ENCODE measurements at places on chromosomes 5 and 9.

DNA sequence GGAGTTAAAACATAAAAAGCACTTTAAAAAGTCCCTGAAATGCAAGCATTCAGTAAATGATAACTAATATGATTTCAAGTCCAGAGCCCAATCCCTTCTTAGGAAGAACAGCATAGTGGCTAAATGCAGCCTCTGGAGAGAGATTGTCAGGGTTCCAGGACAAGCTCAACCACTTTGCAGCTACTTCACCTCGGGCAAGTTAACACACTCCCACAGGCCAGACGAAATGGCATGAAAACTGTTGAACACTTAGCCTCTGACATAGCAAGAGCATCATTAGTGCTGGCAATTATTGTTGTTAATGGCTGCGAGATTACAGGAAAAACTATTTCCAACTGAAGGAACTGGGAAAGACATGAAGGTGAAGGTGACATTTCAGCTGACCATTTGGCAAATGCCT, 205.8 kb downstream of the GRIA1 start:
- no peak for DNase-seq

DNA sequence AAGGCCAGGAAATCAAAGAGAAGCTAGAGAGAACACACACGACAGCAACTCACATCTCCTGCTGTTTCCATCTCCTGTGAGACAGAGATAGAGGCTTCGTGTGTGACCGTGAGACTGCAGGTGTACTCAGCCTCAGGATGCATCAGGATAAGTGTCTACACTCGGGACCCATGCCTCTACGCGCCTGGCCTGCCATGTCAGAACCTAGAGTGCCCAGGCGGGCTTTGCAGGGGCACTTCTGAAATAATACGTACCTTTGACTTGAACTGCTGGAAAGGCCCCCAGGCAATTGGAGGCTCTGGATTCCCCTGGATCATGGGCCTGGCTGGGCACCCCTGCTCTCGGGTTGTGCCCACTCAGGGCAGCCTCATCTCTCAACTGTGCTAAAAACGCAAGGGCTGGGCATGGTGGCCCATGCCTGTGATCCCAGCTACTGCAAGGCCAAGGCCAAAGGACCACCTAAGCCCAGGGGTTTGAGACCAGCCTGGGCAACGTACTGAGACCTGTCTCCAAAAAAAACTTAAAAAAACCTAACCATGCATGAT, 13.0 kb downstream of the CLPTM1L start:
- no peak for DNase-seq

- no peak for DNase-seq
These were observed 2.5 kb upstream of the RAD23B start for GRCh38 chr9:107280543-107280942.

GRCh38 chr5:157025093-157025698, 33.7 kb downstream of the HAVCR1 start:
- DNase-seq, result peak; percentile 68

- DNase-seq, result no peak
These were observed 260.5 kb upstream of the WWC1 start for GRCh38 chr5:168030912-168031311.

- no peak for DNase-seq
These were observed 398.0 kb downstream of the ENC1 start for GRCh38 chr5:74242516-74242915.

GRCh38 chr5:68305223-68305870, 89.8 kb downstream of the PIK3R1 start:
- no peak for DNase-seq

DNA sequence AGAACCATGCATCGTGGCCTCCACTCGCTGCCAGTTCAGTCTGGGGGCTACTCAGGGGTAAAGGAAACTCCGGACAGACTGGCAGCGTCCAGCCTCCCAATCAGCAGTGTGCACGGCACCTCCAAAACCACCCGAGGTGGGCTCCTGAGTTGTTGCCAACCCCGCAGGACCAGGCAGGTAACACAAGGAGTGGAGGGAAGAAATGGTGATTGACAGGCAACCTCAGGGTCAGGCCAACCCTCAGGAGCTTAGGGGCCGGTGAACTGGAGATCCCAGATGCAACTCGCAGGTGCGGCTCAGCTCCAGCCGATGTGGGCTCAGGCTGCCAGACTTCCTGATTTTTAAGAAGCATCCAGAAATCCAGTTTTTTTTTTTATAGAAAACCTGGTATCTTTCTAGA, 37.3 kb upstream of the AKNA start:
- no peak for DNase-seq

DNA sequence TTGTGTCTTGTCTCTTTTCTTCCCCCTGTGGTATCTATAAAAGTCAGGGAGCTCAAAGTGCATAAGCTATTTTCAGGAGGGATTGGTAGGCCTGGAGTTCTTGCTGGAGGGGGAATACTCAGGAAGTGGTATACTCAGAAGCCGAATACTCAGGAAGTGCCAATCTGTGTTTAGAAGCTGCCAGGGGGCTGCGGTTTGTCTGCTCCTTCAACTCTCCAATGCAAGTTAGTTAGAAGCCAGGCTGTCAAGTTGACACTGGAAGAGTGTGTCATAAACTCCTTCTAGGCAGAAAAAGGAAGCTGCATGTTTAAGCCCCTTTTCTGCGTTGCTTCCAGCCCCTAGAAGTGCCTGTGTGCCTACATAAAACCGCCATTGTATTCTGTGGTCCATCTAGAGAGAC, 366.5 kb downstream of the TAF11L14 start:
- DNase-seq, result no peak

DNA sequence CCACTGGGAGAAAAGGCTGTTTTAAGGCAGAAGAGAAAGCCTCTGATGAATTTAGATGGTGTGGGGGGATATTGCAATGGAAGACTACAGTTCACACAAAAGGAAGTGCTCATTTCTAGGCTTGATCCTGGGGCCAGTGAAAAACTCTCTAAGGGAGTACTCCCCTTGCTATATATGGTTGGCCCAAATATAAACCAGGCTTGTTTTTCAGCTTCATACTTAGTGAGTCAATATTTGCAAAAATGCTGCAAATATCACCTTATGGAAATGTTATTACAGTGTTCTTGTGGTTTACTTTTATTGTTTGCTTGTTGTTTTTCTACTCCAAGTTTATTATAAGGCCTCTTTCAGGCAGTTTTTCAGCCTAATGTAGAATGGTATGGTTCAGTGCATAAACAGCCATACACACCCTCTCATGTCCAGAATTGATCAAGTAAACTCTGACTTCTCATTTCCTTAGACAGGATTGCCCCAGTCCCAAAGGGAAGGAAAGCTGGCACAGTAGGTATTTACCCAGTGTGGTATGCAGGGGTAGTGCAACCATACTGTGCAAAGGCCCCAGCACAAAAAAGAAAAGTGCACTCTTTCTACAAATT, 115.1 kb downstream of the FEM1C start:
- DNase-seq, result no peak

DNA sequence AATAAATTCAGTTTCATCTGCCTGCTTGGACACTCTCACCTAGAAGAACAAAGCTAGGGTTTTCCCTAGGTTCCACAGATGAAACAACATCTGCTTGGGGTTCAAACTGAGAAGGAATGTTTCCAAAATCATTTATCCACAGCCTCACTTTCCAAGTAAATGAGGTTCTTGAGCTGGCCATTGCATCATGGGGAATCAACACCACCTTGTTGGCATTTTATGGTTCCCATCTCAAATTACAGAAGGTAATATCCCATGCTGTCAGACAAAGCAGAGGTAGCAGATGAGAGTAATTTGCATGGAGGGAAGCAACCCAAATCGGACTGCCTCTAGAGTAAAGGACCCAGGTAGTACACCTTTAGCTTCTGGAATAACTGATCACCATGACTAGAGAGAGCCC, 10.5 kb upstream of the NR4A3 start:
- DNase-seq, result no peak

DNA sequence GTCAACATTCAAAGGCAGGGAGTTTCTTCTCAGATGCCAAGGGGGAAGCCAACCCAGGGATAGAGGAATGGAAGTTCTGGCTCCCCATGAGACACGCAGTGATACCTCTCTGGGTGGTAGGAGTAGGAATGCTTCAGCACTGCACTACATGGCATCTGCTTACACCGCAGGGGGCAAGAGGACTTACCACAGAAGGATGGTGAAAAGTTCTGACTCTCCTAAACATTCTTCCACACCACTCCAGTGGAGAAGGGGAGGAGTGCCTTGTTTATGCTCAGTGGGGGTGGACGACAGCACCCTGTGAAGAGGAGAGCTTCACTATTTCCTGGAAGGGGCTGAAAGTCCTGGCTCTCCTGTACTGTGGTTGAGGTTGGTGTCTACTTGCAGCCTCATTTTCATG, 1011.3 kb upstream of the WWC1 start:
- no peak for DNase-seq

- DNase-seq, result no peak
These were observed 9.9 kb upstream of the MEGF10 start for GRCh38 chr5:127280491-127281220.

- no peak for DNase-seq
These were observed 5.7 kb upstream of the MTAP start for GRCh38 chr9:21796768-21797167.

DNA sequence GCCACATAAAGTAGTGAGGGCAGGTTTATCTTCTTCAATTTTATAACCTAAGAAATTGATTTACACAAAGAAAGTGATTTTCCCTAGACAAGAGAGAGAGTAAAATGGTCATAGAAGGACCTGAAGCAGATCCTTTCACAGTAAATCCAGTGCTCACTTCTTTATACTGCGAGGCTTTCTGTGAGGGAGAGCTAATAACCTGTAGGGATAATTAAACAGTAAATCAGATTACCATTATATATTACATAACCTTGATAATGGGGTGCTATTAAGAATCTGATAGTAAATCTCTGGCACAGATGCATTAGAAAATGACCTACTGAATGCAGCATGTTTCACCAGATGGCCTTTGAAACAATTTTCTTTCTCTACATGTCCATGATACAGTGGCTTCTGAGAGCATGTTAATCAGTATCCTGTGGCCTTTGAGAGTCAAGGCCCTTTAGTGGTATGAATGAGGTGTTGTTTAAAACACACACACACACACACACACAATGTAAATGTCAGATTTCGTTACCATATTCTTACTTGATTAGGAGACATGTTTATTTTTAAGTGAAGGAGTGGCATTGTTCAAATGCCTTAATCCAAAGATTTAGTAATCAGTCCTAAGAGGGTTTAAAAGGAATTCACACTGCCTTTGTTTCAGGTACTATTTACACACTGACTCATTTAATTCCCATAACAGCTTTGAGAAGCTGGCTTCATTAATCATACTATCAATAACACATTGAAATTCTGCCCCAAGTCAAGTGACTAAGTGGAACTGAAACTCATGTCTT, 124.7 kb downstream of the ALDH1A1 start:
- DNase-seq, result no peak

GRCh38 chr5:82072138-82072537, 100.3 kb downstream of the ATG10 start:
- DNase-seq, result no peak

- DNase-seq, result no peak
These were observed 46.5 kb downstream of the P4HA2 start for GRCh38 chr5:132181011-132181629.

GRCh38 chr9:119853126-119853525, 483.9 kb upstream of the BRINP1 start:
- DNase-seq, result no peak

DNA sequence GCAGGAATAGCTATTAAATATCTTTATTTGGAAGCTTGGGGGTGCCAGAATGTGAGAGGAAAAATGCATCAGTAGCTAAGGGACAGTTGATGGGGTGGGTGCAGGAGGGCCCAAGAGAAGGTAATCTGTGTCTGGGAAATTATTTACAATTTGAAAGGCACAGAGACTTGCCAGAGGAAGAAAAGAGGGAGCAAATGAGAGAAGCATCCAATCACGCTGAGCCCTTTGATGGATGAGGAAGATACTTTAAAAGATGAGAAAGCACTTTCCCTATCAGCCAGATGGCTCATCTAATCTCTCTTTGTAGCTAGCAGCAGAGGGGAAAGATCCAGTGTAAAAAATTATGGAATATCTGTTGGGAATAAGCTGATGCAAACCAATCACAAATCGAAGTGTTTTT, 57.0 kb upstream of the ABCA1 start:
- no peak for DNase-seq

Measured in activated T-cell treated with anti-CD3 and anti-CD28 coated beads, Interleukin-2, amount 50 U/mL, for 24 hours (primary cell).